Fibroblast of lung (primary cell): ENCODE measurements at places on chromosomes 11 and 22. TPM values are rescaled to one million over a fixed set of nuclear protein-coding genes. Genes with fewer than 3 reads are reported as not detected.

ADAMTS15 gene
- total RNA-seq, result 23.4 and 24.9 TPM in 2 replicates

PHLDB1 gene
- total RNA-seq, result 45.5 and 51.4 TPM in 2 replicates

RGL4 gene
- not detected in 2 replicates for total RNA-seq

TRIM77 gene
- not detected in 2 replicates for total RNA-seq
